ENCODE measurements at places on chromosomes 7 and 10.

DNA sequence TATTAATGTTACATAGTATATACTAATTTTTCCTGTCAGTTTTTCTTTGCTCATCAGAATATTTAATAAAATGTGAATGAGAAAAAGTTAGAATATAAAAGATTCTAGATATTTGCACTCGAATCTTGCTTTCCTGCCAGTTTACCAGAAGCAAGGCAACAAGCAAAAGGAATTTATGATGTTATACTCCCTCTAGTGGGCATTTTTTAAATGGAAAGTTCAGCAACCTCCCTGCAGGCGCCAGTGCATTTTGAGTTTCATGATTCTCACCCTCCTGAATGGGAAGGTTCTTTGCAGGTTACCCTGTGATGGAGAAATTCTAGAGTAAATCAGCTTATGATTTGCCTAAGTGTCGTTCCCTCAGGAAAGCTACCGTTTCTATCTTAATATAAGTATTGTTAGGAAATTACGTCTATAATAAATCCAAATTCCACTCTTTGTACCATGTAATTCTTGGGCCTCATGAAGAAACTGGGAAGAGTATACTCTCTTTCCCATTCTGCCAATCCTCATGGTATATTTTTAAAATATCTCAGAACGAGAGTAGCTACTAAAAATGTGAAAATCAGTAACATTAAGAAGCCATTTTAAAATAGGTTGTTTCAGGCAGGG, 350.0 kb downstream of the CRPPA start:
- no peak for DNase-seq

DNA sequence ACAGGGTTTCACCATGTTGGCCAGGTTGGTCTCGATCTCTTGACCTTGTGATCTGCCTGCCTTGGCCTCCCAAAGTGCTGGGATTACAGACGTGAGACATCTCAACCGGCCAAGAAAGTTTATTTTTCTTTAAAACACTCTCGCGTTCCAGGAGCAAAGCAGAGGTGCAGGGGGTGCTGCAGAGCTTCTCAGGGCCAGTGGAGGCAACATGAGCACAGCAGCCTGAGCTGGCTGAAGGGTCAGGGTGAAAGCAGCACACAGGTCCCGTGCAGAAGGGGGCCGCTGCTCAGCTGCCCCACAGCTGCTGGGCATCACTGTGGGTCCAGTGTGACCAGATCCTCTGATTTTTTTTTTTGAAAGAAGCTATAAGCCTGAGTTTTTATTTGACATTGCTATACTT, 46.1 kb downstream of the EPHB4 start:
- DNase-seq = no peak

- DNase-seq = no peak
These were observed 145.9 kb upstream of the EGR2 start for GRCh38 chr10:62961951-62962523.

DNA sequence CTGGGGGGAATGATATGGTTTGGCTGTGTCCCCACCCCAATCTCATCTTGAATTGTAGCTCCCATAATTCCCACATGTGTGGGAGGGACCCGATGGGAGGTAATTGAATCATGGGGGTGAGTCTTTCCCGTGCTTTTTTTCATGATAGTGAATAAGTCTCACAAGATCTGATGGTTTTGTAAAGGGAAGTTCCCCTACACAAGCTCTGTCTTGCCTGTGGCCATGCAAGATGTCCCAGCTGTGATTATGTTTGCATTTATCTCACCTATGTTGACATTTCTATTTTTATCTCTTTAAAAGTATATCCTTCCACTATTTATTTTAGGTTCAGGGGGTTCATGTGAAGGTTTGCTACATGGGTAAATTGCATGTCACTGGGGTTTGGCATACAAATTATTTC, 323.9 kb upstream of the GLI3 start:
- no peak for DNase-seq

DNA sequence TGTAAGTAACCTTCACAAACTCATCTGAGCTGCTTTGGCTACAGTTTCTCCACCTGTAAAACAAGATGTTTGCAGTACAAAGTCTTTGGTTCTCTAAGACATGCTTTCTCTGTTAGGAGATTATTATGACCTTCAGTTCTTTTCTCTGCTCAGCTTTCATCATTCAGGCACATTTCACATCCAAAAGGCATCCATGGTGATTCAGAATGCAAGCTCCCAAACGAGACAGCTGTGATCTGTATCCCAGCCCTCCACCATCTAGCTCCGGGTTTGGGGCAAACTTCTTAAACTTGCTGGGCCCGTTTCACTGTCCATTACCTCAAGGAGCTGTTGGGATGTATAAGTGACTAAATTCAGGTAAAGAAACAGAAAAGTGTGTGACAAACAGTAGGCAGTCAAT, 95.8 kb upstream of the COL1A2 start:
- no peak for DNase-seq

- DNase-seq = no peak
These were observed 1064.6 kb upstream of the LRRTM3 start for GRCh38 chr10:65861249-65861648.

DNA sequence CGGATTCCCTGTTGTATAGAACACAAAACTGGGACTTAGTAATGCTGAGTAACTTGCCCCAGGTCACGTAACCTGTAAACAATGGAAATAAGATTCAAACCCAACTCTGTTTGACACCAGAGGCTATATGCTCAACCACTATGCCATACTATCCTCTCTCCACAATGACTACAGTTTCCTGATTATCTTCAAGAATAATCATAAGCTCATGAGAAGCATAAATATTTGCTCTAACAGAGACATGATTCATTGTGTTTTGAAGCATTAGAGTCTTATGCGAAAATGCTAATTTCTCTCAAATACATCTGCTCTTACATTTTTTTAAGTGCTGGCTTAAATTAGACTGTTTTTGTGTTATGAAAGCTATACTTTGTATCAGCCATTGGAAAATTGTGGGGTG, 241.3 kb downstream of the LHFPL3 start:
- DNase-seq = no peak

- no peak for DNase-seq
These were observed 24.6 kb downstream of the JAZF1 start for GRCh38 chr7:28155964-28156363.

All from stimulated activated naive CD8-positive, alpha-beta T cell treated with anti-CD3 and anti-CD28 coated beads, Interleukin-15, Interleukin-2, amounts not matched to agents 100 U/mL and 50 U/mL, for 24 hours (primary cell).